ENCODE measurements at places on chromosomes 2 and 18.

DNA sequence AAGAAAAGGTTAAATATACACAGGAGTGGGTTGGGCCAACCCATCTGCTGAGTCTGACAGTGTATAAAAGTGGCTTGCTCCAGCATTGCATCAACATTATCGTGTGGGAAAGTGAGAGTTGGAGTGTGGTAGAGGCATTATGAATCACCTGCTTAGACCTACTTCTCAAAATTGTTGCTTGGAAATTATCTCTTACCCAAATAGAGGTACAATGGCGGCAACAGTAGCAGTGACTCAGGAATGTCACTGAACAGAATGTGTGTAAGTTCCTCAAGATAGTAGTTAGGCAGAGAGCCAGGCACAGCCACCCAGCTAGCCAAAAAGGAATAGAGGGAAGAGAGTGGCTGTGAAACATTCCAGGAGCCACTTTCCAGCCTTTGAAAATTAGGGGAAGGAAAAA is 616.0 kb downstream of the NUP35 start:
- DNase-seq = no peak

GRCh38 chr2:190062053-190062452 is 476 bp downstream of the MSTN start:
- DNase-seq = no peak

GRCh38 chr2:48015421-48015820 is 109.1 kb upstream of the FBXO11 start:
- no peak for DNase-seq

GRCh38 chr2:161178756-161179155 is 18.5 kb downstream of the TANK start:
- no peak for DNase-seq

DNA sequence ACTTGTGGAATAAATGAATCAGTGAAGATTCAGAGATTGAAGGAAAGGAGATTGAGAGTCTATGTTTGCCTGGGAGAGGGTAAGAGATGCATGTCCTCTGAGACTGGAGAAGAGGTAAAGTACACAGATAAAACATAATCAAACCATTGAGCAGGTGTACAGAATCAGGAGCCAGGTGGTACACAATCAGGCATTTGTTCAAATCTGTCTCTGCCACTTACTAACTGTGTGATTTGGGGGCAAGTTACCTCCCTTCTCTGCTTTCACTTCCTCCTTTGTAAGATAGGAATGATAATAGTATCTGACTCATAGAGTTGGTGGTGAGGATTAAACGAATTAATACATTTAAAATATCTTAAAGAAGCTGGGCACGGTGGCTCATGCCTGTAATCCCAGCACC is 94.0 kb downstream of the CDK15 start:
- no peak for DNase-seq

DNA sequence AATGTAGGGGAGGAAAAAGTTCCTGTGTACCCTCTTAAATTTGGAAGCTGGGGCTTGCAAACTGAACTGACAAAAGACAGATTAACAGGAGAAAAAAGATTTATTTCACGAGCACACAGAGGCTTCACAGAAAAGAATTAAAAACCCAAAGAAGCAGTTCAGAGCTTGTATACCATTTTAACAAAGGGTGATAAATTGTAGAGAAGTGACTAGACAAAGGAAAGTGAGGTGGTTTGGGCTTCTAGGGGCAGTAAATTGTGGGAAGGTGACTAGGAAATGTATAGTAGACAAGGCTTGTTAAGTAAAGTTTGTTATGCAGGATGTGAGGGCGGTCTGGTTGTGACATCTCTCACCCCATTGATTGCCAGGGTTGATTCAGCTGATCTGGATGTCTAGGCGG is 53.5 kb upstream of the ZDBF2 start:
- DNase-seq = no peak

DNA sequence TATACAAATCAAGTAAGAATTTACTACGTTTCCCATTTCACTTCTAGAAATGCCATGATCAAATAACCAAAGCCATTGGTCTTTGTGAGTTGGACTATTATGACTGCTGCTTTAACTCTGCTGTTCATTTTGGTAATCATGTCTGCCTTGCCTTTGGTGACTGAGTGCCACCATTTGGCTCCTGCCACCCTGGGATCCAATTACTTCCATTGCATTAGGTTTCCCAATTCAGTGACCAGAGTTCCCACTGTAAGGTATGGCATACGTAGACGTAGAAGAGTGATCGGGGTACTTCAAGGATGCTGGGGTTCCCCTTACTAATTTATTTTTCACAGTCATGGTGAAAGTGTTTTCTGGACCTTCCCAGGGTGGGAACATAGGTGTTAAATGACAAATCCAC is 90.1 kb downstream of the SPIRE1 start:
- no peak for DNase-seq

DNA sequence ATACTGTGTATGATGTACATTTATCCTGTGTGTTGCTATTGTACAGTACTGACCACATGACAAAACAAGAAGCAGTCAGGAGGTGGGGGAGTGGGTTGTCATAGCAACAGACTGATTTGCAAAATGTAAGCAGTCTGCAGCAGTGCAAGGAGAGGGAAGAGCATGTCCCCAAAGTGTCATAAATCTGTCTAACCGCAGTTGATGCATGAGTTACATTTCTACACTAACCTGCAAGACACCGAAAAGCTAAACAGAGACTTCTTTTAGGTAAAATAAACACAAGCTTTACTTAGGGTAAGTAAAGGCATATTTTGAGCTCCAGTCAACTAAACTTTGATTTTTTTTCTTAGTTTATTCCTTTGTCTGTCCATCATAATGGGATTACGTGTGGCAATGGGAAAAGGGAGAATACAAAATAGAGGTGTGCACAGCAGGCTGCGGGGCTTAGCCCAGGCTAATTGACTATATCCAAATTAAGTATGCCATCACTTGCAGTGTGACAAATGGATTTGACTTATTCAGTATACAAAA is 134.5 kb downstream of the MEIS1 start:
- no peak for DNase-seq

DNA sequence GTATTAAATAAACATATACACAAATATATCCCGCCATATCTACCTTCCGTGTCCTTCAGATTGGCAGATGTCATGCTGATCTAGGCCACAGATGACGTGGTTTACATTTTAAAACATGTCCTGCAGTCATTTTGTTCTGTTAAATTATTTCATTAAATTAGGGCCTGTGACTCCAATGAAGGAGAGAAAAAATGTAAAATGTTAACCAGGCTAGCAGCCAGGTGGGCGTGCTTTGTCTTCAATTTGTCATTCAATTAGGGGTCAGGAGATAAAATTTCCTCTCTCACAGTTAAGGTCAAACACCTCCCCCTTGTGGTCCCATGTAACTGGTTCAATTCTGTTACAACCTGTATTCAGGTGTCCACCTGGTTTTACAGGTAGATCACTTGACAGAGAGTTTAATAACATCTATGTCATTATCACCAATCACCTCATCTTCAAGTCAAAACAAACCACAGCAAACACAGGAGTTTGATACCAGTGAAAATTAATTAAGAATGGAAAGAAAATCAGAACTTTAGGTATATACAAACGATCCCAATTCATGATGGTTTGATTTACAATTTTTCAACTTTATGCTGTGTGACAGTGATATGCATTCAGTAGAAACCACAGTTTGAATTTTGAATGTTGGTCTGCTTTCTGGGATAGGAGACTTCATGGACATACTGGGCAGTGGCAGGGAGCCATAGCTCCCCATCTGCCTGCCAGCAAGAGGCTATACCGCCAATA is 339.4 kb downstream of the CMPK2 start:
- no peak for DNase-seq

DNA sequence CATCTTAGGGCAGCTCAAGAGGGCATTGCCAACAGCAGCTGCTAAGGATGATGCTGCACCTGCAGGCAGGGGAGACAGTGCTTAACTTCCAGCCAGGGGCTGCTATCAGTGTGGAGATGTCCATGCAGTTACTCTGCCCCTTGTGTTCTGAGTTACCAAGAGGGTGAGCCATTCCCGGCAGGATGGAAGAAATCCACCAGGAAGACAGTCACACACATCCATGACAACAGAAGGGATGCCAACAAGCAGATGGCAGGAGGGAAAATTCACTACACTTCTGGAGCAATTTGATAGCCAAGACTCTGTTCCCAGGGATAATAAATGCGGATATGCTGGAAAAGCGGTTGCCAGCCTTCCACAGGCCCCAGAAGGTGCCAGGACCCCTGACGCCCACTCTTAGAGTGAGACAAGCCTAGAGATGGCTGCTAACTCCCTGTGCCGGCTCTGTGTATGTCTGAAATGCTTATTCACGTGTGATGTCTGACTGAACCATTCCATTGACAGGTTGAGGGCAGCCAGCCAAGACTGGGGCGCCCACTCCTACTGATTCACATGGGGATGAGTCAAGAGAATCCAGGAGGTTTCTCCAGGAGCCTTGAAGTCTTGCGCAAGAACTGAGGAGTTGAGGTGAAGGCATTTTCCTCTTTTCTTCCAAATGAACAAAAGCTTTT is 24.5 kb downstream of the LOXHD1 start:
- no peak for DNase-seq

DNA sequence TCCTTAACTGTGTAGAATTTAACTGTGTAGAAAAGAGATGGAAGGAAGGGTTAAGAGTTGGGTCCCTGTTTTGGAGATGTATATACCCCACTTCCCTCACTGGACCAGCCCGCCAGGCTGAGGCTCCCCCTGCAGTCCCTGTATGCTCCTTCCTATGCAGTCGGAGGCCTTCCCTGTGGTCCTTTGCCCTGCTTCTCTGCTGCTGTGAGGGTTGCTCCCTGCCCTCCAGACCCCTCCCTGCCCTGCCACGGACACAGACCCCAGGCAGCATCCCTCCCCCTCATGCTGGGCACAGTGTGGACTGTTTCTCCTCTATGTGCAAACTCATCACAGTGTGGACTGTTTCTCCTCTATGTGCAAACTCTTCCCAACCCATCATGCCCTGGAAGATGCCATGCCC is 88.7 kb downstream of the TGOLN2 start:
- DNase-seq = no peak

- no peak for DNase-seq
These were observed 643 bp downstream of the PLCL1 start for GRCh38 chr2:197804758-197805714.

DNA sequence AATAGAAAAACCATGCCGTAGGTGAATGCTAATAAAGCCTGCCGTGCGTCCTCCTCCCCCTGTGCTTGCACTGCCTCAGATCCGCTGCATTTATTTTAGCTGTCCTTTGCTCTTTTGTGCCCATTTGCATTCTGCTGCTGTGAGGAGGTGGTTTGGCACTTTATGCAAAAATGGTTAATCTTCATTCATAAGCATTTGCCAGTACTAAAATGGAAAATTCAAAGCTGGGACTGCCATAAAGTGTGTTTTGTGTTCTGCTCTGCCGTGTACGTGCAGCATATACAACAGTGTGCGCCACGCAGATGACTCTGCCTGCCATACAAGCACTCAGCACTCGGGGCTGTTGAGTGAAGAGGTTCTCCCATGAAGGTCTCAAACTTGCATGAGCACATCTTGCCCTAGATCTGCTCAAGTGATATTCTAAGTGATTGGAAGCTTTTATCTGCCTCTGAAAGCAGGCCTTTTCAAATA is 73.6 kb downstream of the SPATS2L start:
- no peak for DNase-seq

DNA sequence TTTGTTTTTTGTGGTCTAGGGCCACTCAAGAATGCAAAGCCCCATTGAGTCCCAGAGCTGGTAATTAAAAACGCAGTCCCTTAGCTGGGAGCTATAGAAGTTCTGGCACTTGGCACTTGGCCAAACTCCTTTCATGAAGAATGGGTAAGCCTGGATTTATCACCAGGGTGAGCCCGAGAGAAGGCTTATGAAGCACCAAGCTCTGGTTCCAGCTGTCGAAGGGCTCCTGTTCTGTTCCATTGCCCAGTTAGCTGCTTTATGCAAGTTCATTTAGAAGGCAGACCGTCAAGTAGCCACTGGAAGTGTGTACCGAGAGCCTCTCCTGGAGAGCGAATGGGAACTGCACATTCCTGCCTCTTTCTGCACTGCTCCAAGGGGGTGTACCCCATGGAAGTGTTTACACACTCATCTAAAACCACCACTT is 14.2 kb downstream of the ECEL1 start:
- no peak for DNase-seq
